ENCODE measurements at places on chromosomes 4 and X. TPM values are rescaled to one million over a fixed set of nuclear protein-coding genes. Genes with fewer than 3 reads are reported as not detected.

Gene MAOB
- not detected for total RNA-seq

Gene FAM9C
- total RNA-seq, result not detected

Gene MAGEA6
- not detected for total RNA-seq

Gene HHIP
- 971 TPM for total RNA-seq

DNA sequence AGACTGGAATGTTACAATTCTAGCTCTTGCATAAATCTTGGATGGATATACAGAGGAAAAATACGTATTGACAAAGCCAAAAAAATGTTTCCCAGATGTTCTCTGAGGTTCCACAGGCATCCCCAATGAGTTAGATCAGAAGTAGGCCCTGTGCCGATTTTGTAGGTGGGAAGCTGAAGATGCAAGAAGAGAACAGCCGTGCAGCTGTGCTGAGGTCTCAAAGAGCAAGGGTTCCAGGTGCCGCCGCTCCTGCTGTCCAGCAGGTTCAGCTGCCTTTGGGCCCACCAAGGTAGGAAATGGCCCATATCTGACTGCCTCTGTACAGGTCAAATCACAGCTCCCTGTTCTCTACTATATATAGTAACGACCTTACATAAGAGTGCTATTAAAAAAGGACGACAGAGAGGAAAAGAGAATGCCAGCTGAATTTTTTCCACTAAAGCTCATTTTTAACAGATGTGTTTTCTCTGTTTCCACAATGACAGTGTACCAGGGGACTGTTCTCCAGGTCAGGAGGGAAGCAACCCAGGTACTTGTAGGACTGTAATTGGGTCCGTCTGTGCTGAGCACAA, 155.6 kb downstream of the CBR4 start:
- DNase-seq, result no peak

DNA sequence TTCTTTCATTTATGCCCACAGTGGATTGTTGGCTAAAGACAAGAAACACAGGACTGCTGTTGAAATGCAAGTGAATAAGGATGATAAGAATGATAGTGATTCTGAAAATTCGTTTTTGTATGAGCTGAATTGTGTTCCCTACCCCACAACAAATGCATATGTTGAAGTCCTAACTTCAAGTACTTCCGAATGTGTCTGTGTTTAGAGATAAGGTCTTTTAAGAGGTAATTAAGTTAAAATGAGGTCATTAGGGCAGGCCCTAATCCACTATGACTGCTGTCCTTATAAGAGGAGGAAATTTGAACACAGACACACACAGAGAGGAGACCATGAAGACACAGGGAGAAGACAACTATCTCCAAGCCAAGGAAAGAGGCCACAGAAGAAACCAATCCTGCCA, 126.6 kb upstream of the ACSL4 start:
- DNase-seq, result no peak

GRCh38 chr4:150355858-150356455, 226.0 kb upstream of the MAB21L2 start:
- DNase-seq, result no peak

DNA sequence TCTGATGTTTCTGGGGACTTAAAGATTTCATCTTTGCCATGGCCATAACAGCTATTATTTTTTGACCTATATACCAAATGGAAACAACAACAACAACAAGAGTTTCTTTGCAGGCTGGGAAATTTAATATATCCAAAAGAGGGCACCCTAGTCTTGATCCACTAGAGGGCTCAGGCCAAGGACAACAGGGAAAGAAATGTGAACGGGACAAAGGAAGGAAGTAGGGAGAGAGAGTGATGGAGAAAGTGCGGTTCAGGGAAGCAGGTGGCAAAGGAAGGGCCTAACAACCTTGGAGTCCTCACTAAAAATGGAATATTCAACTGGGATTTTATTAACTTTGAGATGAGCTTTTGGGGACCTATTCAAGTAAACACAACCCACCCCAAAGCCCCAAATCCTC, 67.8 kb upstream of the SCML1 start:
- no peak for DNase-seq

- no peak for DNase-seq
Measured at GRCh38 chrX:114365065-114365834, 218.6 kb upstream of the HTR2C start.

GRCh38 chrX:99857455-99857854, 552.6 kb downstream of the PCDH19 start:
- DNase-seq, result no peak

- peak; percentile 68 for DNase-seq
Measured at GRCh38 chr4:176635372-176636261, 157.1 kb downstream of the VEGFC start.

DNA sequence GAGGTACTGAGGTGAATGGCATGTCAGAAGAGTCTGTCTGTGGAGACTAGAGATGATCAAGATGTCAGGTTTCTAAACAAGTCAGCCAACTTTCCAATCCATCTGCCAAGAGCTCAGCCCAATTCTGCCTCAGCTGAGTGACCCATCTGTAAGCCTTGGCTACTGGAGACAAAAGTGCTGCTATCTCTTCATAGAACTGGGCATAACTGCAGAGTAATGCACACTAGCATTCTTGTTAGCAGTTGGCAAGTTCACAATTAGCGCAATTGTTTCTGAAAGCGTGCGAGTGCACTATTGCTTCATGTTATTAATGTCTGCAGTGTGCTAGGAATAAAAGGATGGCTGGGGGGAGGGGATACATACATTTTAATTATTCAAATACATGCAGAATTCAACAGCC, 32.9 kb upstream of the SH3D19 start:
- no peak for DNase-seq

GRCh38 chr4:154164931-154165839, 326.4 kb downstream of the DCHS2 start:
- DNase-seq, result no peak

GRCh38 chr4:66688674-66689073, 856.6 kb downstream of the CENPC start:
- DNase-seq, result peak; percentile 29

All from endothelial cell of umbilical vein (primary cell).